ENCODE measurements at places on chromosomes 2 and 18.

DNA sequence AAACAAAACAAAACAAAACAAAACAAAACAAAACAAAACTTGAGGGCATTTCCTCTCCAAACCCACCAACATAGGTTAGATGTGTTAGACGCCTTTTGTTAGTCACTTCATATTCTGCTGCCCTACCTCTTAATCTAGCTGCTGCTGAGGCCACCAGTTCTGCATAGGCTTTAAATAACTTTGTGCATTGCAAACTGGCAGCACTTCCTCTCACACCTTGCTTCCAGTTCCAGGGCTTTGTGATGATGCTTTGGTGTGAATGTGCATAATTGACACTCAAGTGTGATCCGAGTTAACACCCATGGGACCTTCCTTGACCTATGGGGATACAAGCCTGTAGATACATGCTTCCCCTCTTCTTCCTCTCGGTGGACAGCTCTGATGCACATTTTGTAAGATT, 2.3 kb upstream of the SERPINB11 start:
- no peak for DNase-seq

- peak; percentile 46 for DNase-seq
These were observed 32.8 kb downstream of the FAM124B start for GRCh38 chr2:224369028-224369632.

GRCh38 chr18:7256618-7257425, 25.9 kb downstream of the LRRC30 start:
- no peak for DNase-seq

DNA sequence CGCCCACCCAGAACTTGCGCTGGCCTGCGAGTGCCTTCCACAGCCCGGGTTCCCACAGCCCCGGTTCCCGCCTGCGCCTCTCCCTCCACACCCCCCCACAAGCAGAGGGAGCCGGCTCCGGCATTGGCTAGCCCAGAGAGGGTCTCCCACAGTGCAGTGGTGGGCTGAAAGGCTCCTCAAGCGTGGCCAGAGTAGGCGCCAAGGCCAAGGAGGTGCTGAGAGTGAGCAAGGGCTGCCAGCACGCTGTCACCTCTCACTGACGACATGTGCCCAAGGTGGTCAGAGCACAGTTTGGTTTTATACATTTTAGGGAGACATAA, 15.3 kb upstream of the PXDN start:
- no peak for DNase-seq

DNA sequence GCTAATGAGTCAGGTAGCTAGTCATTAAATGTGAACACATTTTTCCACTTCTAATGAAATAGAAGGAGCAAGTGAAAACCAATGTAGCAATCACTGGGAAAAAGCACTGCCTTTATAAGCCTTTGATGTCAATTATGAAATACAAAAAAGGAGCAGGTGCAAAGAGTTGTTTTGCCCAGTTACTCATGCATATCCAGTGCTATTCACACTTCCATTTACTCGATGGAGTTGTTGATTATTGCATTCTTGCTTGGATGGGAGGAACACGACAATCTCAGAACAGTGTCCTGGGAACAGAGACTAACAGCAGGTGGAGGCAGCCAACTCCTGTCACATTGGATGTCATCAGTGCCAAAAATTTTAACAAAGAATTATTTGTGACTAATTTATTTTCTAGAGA, 372.5 kb downstream of the CBLN2 start:
- no peak for DNase-seq

DNA sequence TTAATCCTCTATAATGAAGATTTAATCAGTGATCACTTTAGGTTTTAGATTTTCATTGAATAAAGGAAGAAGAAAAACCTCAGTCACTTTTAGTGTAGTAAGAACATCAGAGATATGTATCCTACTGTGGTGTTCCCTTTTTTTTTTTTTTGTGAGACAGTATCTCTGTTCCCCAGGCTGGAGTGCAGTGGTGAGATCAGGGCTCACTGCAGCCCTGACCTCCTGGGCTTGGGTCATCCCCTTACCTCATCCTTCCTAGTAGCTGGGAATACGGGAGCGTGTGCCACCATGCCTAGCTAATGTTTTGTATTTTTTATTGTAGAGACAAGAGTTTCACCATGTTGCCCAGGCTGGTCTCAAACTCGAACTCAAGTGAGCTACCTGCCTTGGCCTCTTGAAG, 5.1 kb downstream of the SLC39A10 start:
- no peak for DNase-seq

DNA sequence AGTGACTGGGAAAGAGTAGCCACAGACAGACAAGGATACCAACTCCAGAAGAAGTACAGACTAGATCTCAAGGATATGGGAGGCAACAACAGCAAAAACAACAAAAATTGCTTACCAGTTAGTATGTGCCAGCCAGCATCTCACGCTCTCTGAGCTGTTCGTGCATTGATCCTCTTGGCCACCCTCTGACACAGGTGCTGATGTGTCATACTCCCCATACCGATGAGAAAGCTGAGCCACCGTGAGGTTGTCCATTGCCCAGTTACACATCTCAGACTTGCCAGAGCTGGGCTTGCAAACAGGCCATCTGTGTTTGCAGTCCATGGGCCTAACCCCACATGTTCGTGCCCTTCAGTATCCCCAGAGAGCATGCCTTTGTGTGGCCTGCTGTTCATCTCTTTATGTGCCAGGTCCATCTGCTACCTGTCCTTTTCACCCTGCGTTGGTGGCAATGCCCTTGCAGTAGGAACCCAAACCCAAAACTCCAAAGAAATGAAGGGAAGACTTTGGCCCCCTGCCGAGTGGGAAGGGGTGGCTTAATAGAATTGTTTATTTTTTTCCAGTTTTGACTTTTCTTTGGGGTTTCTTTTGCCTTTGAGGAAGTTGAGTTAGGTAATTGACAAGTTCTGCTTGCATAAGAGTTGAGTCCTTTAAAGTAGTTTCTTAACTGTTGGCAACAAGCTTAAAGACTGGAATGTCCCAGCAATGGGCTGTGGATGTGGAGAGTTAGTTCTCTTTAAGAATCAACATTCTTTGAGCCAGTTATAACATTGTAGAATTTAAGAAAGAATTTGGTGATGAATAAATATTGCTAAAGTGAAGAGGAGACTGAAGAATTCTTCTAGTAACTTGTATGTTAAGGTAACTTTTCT, 46.7 kb downstream of the LYPD6B start:
- no peak for DNase-seq

DNA sequence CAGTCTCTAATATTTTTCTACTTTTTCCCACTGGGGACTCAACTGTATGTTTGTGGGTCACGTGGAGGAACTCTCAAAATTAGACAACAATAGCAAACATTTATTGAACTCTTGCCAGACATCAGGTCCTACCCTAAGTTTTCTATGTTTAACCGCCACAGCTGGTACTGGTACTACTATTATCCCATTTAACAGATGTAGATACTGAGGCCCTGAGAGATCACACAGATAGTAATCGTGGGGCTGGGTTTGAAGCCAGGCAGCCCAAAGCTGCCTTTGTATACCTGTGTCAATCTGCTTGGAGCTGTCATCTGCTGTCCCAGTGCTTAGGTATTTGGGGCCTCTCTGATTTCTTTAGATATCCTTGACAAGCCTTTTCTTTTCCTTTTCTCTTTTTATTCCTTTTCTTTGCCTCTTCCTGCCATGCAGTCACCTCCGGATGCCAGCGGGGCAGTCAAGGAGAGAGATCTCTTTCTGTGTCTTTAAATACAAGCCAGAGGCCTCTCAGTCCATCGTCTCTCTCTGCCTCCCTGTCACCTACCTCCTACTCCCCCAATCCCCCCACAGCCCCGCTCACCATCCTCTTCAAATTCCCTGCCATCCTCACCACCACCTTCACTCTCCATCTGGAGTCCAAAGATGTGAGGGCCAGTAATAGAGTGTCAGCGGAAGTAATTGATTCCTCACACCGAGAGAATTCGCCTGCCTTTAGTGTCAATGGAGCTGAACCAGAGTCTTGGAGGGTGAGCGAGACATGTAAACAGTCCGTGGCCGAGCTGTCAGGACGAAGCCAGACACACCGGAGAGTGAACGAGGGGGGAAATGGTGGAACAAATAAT, 23.4 kb downstream of the NRP2 start:
- DNase-seq, result no peak

- DNase-seq, result no peak
These were observed 149.9 kb downstream of the TAF4B start for GRCh38 chr18:26376105-26376504.

DNA sequence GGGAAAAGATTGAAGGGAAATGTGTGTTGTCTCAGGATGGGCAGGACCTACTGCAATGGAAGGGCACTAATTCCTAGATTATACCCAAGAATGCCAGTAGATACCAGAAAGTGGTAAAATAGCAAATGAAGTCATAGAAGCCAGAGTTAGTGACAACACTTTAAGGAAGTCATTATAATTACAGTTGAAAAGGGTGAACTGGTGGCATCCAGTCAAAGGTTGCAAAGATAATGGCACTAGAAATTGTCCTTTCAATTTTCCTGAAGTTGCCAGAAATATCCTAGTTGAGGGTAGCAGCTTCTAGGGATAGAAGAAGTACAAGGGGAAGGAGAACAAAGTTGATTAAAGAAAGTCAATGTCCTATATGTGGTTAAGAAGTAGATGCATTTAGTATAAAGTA, 68.8 kb upstream of the GLS start:
- DNase-seq, result no peak

DNA sequence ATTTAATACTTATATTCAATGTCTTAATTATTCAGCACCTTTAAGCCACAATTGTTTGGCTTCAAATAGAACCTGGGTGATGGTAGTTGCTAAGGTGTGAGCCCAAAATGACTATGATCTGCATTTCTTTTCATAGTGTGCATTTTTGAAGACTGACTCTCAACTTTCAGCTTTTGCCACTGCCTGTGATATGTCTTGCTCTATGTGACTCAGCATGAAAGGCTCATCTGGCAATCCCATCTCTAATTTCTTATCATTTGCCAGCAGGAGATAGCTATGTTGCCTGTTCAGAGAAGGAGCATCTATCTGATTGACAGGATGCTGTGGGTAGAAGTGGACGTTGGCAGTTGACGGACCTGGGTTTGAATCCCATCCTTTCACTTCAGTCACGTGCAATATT, 34.5 kb upstream of the CCDC93 start:
- no peak for DNase-seq

DNA sequence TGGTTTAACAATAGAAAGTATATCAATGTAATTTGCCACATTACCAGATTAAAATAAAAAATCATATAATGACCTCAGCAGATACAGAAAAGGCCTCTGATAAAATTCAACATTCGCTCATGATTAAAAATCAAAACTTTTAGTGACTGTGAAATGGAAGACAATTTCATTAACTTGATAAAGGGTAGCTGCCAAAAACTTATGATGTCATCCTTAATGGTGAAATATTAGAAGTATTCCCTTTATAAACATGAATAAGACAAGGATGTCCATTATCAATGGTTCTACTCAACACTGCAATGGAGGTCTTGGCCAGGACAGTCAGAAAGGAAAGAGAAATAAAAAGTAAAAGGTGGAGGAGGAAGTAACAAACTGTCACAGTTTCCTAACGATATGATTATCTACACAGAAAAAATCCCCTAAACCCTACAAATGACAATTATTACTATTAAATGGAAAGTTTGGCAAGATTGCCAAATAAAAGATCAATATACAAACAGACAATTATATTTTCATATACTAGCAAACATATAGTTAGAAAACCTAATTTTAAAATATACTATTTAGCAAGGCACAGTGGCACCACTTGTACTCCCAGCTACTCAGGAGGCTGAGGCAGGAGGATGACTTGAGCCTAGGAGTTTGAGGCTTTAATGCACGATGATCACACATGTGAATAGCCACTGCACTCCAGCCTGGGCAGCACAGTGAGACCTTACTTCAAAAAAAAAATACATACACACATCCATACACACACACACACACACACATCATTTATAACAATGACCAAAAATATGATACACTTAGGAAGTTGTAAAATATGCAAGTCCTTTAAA, 12.8 kb downstream of the METTL8 start:
- no peak for DNase-seq

- peak; percentile 68 for DNase-seq
These were observed 95.9 kb downstream of the NEB start for GRCh38 chr2:151638191-151638933.

GRCh38 chr2:215241791-215242305, 70.0 kb upstream of the ATIC start:
- no peak for DNase-seq

DNA sequence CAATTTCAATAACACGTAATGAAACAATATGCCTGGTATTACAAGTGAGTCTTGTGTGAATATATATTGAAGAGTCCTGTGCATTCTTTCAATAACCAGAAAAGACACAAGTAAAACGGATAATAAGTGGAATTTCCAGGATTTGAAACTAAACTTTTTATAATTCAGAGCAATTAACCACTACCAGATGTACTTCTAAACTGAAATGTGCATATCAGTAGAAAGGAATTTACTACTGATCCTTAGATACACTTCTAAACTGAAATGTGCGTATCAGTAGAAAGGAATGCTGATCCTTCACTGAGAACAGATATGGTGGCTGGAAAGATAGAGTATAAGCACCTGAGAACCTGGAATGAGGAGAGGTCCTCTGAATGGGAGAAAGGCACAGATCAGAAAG, 470.9 kb upstream of the SPHKAP start:
- no peak for DNase-seq

- no peak for DNase-seq
These were observed 277.9 kb upstream of the HS6ST1 start for GRCh38 chr2:128596396-128597120.

- DNase-seq, result no peak
These were observed 114.3 kb downstream of the LCLAT1 start for GRCh38 chr2:30561349-30561748.

DNA sequence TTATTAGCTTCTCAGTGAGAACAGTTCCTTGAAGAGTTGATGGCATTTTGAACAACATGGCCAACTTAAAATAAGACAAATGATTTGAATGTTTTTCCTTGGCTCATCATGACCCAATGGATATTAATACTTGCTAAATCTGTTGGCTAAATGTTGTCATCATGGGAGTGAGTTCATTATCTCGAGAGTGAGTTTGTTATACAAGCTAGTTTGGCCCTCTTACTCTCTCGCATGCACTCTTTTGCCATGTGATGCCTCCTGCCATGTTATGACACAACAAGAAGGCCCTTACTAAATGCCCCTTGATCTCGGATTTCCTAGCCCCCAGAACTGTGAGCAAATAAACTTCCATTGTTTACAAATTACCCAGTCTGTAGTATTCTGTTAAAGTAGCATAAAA, 22.9 kb upstream of the SANBR start:
- DNase-seq, result no peak

GRCh38 chr2:74511104-74511989, 2.9 kb upstream of the TLX2 start:
- DNase-seq, result no peak

Data from CD4-positive, alpha-beta T cell treated with Interleukin-2 at 100 ng/mL for 4 hours (primary cell).